Natural killer cell treated with Interleukin-12 subunit alpha and Interleukin-12 subunit beta and Interleukin-15 and Interleukin-18, amount 100 ng/mL, for 72 hours (primary cell): ENCODE measurements at places on chromosomes 12 and 14.

GRCh38 chr12:54329759-54330158 lies 4.8 kb downstream of the COPZ1 start:
- DNase-seq, result no peak

DNA sequence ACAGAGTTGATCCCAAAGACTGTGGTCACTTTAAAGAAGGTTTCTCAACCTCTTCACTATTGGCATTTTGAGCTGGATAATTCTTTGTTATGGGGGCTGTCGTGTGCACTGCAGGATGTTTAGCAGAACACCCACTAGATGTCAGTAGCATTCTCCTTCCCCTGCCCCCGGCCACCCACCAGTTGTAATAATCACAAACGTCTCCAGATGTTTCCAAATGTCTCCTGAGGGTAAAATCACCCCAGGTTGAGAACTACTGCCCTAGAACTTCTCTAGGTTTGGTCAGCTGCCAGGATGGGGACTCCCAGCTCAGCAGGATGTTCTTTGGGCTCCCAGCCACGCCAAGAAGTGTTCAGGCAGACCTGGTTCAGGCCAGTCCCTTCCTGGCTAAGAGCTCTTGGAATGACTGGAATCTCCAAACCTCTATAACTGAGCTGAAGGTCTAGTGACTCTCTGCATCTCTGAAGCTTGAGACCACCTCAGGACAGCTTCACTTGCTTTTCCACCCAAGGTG lies 12.5 kb upstream of the AJUBA start:
- DNase-seq, result no peak

DNA sequence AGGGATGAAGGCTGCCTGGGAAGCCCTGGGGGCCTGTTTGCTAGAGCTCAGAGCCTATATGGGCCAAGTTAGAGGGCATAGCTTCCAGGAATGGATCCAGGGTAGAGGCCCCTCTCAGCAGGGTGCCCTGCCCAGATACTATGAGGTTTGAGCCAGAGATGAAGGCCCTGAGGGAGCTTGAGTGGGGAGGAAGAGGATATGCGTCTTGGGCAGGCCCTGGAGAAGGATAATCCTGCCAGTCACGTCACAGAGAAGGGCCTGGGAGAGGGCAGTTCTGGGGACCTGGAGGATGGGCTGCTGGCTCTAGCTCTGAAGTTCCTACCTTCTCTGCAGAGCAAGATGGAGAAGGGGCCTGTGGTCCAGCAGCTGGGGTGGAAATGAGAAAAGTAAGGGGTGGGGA lies 5.9 kb upstream of the CACNB3 start:
- no peak for DNase-seq

GRCh38 chr14:85531587-85532373 lies 1.8 kb downstream of the FLRT2 start:
- DNase-seq, result peak; percentile 60

GRCh38 chr12:56431850-56432249 lies 17.4 kb downstream of the TIMELESS start:
- no peak for DNase-seq
